ENCODE measurements at places on chromosomes 1 and 21.

- DNase-seq: peak; percentile 61
These were observed 671 bp downstream of the KIF26B start for GRCh38 chr1:245155272-245156040.

GRCh38 chr21:16794950-16795349 lies 717.9 kb upstream of the CXADR start:
- DNase-seq: no peak

DNA sequence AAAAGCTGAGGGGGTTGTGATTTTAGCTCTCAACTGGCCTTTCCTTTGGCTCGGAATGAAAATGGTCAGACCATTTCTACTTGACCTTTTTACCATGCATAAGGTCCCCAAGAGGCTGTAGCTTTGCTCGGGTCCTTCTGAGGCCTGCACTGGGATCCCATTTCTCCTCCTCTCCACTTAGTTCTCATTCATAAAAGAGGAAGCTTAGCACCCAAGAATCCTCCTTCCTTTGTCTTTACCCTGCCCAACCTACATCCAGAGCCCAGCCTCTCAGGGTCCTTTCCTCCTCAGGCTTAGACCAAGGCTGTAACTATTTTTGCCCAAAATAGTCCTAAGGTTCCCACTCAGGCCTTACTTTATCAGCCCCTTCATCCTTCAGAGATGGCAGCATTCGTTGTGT lies 6.0 kb upstream of the SLC27A3 start:
- no peak for DNase-seq

- no peak for DNase-seq
These were observed 557.5 kb upstream of the PTBP2 start for GRCh38 chr1:96164053-96164452.

DNA sequence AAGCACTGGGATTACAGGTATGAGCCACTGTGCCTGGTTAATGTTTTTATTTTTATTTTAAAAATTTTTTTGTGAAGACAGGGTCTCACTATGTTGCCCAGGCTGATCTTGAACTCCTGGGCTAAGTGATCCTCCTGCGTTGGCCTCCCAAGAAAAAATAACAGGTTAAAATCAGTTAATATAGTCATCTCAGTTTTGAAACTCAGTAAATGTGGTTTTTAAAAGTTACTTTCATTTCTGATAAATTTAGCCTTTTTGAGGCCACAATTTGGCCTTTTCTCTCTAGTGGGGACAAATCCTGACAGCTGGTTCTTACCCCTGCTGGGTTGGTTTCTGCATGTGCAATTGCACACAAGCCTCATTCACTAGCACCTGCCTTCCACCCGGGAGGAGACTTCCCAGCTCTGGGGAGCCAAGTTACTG lies 13.3 kb downstream of the PMF1 start:
- DNase-seq: no peak

GRCh38 chr1:41704196-41704595 lies 214.5 kb downstream of the HIVEP3 start:
- DNase-seq: no peak

- DNase-seq: no peak
These were observed 431.5 kb upstream of the CHRM3 start for GRCh38 chr1:238954865-238955264.

DNA sequence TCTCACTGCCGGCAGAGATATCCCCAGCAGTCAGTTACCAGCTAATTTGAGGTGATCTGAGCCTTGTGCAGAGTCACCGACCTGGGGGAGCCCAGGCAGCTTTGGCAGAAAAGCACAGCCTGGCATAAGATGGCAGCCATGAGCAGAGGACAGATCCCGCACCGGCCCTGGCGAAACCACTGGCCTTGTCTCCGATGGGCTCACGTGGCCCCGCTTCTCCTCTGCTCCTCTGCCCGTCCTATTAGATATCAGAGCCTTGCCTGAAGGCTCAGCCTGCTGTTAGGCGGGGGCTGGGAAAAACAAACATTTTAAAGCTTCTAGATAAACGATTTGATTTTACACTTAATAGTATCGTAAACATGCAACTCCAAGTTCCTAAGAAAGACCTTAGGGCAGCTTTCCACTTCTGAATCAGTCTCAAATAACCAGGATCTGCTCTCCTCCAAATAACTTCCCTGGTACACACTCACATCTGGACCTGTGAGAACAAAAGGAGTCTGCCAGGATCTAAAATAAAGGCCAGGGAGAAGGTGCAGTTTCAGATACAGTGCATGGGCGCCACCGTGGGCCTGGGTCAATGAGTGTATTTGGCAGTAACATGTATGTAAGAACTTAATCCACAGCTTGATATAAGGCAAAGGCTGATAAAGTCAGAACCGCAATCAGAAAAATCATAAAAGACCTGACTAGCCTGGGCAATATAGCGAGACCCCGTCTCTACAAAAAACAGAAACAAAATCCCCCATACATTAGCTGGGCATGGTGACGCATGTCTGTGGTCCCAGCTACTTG lies 10.0 kb downstream of the EDARADD start:
- DNase-seq: no peak

DNA sequence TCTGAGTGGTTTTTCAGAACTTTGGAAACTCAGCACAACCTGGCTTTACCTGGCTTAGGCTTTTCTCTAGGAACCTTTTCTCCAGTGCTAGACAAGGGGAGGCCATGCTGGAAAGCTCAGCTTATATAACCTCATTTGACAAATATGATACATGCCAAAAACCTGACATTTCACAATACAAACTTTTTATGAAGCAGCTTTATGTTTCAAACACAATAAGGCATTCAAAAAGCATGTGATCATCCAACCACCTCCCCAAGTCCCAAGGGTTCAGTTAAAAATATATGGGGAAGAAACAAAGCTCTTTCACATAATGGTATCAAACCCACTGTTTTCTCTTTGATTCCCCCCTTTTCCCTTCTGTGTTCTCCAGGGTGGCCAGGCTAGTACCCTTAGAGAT lies 63.7 kb downstream of the ZC3H11B start:
- DNase-seq: no peak

DNA sequence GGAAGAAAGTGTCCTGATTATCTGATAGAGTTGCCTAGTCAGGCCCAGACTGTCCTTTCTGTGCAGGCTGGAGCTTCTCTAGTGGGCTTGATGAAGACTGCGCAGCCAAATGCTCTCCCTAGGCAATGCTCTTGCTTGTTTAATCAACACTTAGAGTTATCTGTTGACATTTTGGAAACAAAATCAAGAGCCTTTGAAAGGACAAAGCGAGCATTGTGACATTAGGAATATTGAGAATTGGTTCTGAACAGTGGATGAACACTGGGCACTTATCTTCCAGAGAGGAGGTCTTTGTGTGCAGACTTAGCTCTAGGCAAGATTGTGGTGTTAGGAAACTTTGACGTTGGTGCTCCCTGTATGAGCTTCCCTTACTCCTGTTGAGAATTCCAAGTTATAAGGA lies 94.5 kb downstream of the DNTTIP2 start:
- no peak for DNase-seq

GRCh38 chr1:66533804-66534740 lies at the start of gene SGIP1:
Gene SGIP1 (plus strand): TSS chr1:66534153. CDS start chr1:66534359, 206 bp downstream.
- peak; percentile 93 for DNase-seq

GRCh38 chr1:177310326-177310725 lies 139.6 kb downstream of the BRINP2 start:
- DNase-seq: peak; percentile 3

- no peak for DNase-seq
These were observed 383.3 kb downstream of the RRAGC start for GRCh38 chr1:38476111-38476849.

DNA sequence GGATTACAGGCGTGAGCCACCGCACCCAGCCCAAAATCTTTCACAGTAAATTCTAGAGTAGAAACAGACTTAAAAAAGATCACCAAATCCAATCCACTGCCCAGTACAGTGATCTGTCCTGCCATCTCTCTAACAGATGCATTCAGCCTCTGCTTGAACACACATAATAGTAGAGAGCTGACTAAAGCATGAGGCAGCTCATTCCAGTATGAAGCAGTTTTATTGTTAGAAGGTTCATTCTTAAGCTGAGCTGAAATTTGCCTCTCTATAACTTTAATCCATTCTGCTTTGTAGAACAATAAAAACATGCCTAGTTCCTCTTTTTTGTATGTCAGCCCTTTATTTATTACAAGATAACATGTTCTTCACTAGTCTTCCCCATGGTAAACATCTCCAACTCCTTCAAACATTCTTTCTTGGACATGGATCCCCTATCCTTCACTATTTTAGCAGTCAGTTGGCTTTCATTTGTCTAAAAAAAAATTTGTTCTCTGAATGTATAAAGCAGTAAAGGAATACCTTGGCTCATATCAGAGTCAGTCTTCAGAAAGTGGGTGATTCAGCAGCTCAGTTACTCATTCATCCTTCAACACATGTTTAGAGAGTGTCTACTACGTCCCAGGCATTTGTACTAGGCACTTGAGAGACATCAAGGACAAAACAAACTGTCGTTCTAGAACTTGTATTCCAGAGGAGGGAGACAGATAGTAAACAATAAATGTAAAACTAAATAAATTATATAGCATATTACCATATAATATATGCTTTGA lies 10.7 kb upstream of the PTBP2 start:
- DNase-seq: no peak

- DNase-seq: no peak
These were observed 194.2 kb upstream of the LRRC7 start for GRCh38 chr1:69373520-69373919.

DNA sequence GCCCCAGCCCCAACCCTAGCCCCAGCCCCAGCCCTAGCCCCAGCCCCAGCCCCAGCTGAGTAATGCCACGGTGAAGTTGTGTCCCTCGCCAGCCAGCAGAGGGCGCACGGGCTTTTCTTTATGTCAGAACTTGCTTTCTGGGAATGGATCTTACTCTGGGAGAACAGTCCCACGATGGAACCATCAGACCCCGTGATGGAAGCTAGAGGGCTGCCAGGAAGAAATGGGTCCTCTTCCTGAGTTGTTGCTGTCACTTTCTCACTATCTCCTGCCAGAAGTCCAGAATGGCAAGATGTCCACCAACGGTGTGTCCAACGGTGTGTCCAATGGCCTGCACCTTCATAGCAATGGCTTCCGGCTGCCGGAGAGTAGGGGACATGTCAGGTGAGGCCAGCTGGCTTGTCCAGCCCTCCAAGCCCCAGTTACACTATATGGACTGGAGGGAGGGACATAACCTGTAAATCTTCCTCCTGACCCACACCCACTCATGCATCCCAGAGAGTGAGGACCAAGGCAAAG lies 25.1 kb upstream of the TMEM222 start:
- peak; percentile 78 for DNase-seq

DNA sequence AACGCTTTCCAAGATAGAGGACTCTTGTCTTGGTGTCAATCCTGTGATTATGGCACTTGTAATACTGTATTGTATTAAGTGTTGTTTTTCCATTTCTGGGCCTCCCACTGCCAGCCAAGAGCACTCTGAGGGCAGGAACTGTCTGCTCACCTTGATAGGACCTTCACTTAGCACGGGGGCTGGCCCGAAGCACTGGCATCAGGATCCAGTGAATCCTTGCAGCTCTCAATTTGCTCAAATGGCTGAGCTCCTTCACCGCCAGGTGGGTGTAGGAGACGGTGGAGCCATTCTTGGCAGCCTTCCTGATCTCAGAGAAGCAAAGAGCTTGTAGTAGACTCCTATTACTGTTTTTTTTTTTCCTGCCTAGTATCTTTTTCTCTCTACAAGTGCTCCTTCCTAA lies 17.7 kb downstream of the MECR start:
- peak; percentile 36 for DNase-seq

DNA sequence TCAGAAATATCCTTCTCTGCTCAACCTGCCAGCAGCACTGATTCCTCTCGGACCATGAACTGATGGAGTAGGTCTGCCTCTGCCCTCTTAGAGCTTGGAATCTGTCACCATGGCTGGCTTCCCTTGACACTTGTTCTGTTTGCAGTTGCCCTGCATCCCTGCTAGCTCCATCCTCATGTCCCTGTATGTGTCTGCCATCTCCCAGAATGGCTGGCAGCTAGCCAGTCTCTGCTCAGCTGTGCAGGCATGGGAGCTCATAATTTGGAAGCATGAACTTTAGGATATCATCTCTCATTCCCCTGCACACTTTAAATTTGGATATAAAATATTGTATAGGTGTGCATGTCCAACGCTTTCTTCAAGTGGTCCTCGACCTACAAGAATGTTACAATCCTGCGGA lies 95.4 kb downstream of the C1orf94 start:
- DNase-seq: no peak

GRCh38 chr1:177799746-177800145 lies 170.1 kb downstream of the SEC16B start:
- DNase-seq: no peak

- DNase-seq: no peak
These were observed 31.3 kb downstream of the ZBTB8B start for GRCh38 chr1:32496127-32496526.

DNA sequence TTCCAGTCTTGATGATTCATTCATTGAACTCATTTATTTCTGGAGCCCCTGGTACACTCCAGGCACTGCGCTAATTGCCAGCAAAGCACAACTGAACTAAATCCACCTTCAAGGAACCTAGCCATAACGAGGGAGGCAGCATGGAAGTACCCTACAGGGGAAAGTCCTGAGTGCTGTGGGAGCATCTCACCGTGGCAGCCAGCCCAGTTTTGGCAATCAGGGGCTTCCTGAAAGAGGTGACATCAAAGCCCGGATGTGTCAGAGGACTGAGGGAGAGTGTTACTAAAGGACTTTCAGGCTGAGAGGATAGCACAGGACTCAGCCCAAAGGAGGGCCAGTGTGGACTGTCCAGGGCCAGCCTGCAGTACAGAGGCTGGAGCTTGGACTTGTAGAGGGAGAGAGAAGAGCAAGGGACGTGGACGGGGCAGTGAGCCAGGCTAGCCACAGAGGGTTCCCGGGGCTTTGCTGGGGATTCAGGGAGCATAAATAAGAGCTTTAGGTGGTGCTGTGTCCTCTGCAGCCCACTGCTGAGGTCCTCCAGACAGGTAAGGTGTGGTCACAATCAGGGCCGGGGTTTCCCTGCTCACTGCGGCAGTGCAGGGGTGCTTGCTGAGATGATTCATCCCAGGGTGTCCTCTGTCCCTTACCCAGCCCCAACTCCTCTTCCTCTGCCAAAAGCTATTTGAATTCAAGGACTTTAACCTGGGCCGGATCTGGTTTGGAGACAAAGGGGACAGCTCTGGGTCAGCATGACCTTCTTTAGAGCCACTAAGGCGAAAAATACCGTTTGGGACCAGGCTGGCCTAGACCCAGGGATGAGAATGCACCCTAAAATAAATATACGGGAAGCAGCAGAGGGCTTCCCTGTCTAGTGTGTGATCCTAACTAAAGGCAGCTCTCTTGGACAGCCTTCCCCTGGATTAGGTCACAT lies 128.3 kb downstream of the EDEM3 start:
- DNase-seq: peak; percentile 79

- DNase-seq: no peak
These were observed 251.7 kb upstream of the ADGRL2 start for GRCh38 chr1:81548918-81549587.

GRCh38 chr1:53069663-53070327 lies 7.8 kb downstream of the PODN start:
- no peak for DNase-seq

- no peak for DNase-seq
These were observed 153.8 kb downstream of the ADGRL2 start for GRCh38 chr1:81954534-81955020.

- DNase-seq: no peak
These were observed 94.9 kb downstream of the NAV1 start for GRCh38 chr1:201633811-201634210.

Data from cerebellar cortex (tissue), 1 donor.